Smooth muscle cell of the coronary artery (primary cell): ENCODE measurements at places on chromosomes 3 and 15. TPM values are rescaled to one million over a fixed set of nuclear protein-coding genes. Genes with fewer than 3 reads are reported as not detected.

NDN gene
- 35.3 and 35.7 TPM in 2 replicates for total RNA-seq

SKOR1 gene
- total RNA-seq, result under 0.01 TPM in 1 of 2 replicates, not detected in the other

SLC6A20 gene
- not detected in 2 replicates for total RNA-seq

FRMD5 gene
- total RNA-seq, result 9.7 and 15.4 TPM in 2 replicates

C3orf20 gene
- total RNA-seq, result under 0.01 TPM in 1 of 2 replicates, not detected in the other

SMCO1 gene
- total RNA-seq, result not detected in 2 replicates

ZMYND10 gene
- total RNA-seq, result 0.70 and 1.1 TPM in 2 replicates

EPHA3 gene
- total RNA-seq, result under 0.01 and 2.2 TPM in 2 replicates

IP6K2 gene
- total RNA-seq, result 44.2 and 48.3 TPM in 2 replicates

GOLGA6D gene
- not detected in 2 replicates for total RNA-seq

CFAP92 gene
- not detected in 2 replicates for total RNA-seq
